ENCODE measurements at places on chromosomes 6 and 20.

DNA sequence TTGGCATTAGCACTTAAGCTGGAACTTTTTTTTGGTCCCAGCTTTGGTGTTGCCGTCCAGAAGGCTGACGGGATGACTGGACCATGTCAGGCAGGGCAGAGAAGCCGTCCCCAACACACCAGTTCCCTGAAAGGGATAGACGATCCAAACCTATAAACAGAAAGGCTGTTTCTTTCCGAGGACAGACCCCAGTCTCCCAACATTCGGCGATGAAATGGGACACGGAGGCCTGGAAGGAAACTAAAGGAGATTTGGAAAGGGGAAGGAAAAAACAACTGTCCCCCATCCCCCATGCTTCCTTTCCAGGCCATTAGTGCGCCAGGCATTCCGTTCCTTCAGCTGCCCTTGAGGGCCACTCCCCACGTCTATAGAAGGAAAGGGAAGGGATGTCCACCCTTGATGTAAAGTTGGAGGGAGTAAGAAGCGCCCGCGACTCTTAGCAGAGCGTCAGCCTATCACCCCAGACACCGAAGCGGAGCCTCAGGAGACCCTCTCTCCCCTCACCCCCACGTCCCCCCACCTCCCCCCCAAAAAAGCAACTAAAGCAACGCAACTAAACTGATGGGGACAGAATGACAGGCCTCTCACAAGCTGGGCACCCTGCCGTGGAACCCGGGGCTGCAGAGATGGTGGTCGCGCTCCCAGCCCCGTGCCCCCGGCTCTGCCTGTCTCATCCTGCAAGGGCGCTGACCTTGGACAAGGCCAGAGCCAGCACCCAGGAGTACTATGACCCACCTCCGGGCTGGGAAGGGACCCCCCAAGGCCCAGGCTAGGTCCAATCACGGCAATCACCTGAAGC, 638 bp downstream of the BLCAP start:
- no peak for DNase-seq

- DNase-seq: peak; percentile 14
These were observed 109.2 kb upstream of the ASF1A start for GRCh38 chr6:118784641-118785164.

GRCh38 chr20:29742699-29743100, 1514.8 kb upstream of the DEFB115 start:
- DNase-seq: no peak

- DNase-seq: no peak
These were observed 11.9 kb upstream of the ME1 start for GRCh38 chr6:83442752-83443151.

- no peak for DNase-seq
These were observed 198.9 kb downstream of the CLIC5 start for GRCh38 chr6:45816674-45817297.

DNA sequence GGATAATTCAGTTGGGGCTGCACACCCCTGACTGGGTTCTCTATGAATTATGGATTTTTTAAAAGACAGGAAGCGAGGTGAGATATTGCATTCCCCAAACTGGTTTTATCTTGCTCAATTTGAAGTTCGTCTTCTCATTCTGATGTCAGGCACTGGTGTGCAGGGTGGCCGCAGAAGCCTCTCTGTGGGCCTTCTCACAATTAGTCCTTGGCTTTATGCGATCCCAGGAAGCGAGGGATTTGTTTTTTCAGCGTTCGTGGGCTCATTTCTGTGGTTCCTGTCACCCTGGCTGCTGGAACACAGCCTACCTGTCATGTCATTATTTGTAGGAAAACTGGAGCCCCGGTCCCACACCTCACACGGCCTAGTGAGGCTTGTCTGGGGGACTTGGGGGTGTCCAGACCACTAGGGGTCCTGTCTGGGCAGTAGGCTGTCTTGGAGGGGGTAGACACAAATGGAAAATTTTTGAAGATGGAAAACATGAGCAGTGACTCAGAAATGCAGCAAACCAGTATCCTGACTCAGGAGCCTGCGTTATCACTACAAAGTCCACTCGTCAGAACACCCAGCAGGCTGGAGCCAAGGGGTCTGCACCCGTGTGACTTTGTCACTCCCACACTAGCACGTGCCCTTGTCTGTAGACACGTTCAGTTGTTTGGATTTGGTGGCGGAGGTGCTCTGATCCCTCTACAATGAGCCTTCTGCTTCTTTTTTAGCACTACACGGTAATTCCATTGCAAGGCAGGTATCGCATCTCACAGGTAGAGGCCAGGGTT, 42.2 kb downstream of the GNAS-AS1 start:
- DNase-seq: no peak

DNA sequence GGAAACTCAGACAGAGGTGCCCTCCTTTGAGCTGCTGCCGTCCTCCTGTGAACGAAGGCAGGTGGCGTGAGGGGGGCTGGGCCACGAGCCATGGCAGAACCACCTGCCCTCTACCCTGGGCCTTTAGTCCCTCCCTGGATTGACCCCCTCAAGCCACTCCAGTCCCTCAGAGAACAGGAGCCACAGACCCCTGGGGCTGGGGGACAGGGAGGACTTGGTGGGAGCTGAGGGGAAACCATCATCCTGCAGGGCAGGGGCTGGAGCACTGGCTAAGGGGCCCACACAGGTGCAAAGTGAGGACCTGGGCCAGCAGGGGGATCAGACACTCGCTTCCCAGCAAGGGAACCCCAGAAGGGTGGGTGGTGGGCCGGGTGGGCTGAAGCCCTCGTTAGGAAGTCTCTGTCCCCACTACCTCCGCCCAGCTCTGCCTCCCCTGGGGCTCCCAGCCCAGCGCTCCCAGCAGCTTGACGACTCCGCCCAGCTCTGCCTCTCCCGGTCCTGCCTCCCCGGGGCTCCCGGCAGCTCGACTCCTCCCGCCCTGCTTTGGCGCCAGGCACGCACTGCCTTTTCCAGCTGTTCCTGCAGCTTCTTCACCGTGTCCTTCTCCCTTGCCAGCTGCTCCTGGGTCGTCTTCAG, 44.4 kb downstream of the DSTN start:
- no peak for DNase-seq

- no peak for DNase-seq
These were observed 19.7 kb downstream of the NRSN1 start for GRCh38 chr6:24145690-24146131.

- no peak for DNase-seq
These were observed 432.5 kb downstream of the CD109 start for GRCh38 chr6:74128536-74128935.

DNA sequence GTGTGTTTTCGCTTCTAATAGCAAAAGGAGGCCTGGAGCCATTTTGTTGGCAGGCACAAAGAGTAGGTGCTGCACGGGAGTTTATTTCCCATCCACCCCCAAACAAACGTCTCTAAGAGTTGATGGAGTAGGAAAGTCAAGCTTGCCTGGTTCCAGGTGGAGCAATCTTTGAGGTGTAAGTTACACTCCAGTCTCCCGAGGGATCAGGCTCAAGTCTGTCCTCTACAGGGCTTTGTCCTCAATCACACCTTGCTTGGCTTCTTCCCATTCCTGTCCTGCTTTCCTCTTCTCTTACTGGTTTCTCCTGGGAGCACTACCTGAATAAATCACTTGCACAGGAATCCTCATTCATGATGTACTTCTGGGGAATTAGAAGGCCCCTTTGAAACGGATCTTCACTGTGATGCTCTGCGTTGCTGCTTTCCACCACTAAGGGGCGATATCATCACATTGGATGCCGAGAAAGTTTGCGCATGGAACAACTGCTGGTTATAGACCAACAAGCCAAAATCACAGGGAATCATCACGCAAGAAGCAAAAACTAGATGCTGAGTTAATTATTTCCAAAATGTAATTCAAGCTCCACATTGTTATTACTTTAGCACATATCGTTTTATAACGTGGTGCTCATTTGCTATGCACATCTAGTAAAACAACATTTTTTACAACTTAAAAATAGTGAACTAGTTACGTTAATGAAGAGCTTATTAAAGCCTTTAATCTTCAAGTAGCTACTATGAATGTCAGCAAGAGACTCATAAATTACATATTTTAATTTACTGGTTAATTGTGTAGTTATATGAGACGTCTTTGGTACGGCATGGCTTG, 156.8 kb downstream of the DNAH8 start:
- DNase-seq: peak; percentile 32

GRCh38 chr20:9021216-9021615, 47.7 kb upstream of the PLCB4 start:
- no peak for DNase-seq

DNA sequence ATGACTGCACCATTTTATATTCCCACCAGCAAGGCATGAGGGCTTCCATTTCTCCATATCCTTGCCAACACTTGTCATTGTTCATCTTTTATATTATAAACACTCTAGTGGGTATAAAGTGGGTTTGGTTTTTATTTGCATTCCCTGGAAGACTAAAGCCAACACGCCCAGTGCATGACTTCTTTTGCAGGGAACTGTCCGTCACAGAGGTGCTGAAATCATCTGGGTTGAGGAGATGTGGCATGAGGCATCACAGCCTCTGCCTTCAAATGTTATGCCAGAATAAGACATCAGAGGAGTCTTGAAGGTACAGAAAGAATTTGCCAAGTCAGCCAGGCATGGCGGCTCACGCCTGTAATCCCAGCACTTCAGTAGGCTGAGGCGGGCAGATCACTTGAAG, 29.9 kb upstream of the FAM210B start:
- no peak for DNase-seq

- no peak for DNase-seq
These were observed 66.4 kb upstream of the KCNG1 start for GRCh38 chr20:51089272-51089781.

DNA sequence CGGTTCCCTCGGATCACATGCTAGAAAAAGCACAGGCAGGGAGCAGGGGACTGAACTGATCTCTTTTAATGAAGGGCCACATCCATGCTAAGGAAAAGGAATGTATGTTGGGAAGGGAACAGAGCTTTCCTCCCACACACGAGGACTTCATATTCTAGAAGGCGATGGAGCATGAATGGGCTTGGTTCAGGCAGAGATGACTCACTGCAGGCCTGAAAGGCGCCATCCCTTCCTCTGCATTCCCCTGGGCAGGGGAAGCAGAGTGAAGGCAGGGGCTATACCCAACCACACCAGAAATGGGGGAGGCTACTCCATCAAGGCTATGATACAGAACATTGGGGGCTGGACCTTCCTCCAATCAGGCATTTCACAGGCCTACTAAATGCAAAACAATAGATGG, 30.6 kb downstream of the ELMO2 start:
- DNase-seq: no peak

DNA sequence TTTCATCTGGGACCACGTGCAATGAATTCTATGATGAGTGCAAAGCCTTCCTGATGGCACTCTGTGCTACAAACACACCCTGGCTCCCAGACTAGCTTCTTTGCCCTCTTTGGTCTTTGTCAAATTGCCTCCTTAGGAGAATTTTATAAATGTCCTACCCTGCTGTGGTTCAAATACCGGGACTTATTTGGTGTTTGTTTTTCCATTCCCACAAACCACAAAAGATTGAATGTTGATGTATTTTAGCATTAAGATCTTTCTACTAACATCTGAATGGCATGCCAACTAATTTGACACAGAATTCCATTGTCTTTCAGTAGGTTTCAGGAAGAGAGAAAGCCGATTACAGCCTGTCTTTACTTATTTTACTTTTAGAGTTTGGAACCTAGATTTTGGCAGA, 424.2 kb upstream of the SLC35B3 start:
- DNase-seq: no peak

DNA sequence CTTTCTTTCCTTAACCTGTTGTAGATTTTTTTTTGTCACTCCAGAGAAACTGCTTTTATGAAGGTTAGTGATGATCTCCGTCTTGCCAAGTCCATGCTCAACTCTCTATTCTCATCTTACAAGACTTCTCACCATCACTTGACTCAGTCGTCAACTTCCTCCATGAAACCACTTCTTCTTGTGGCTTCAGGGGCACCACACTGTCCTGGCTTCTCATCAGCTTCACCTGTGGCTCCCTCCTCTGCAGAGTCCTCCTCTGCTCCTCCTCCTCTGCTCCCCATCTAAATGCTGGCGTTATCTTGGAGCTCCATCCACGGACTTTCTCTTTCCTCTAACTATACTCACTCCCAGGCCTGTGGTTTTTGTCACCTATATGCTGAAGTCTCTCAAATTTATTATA, 187.5 kb downstream of the BACH2 start:
- no peak for DNase-seq

DNA sequence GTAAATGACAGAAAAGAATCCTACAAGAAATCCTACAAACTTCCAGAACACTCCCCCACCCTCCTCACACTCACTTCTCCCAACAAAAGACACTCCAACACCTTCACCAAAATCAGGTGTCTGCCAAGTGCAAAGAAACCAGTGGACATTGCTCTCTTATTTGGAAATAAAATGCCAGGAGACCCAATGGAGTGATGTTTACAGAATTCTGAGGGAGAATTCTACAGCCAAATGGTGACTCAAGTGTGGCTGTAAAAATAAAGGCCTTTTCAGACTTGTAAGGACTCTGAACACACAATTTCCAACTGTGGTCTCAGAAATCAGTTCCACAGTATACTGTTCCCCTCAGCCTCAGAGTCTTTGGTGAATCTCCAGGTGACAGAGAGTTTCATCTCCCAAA, 109.6 kb upstream of the CARMIL1 start:
- no peak for DNase-seq

DNA sequence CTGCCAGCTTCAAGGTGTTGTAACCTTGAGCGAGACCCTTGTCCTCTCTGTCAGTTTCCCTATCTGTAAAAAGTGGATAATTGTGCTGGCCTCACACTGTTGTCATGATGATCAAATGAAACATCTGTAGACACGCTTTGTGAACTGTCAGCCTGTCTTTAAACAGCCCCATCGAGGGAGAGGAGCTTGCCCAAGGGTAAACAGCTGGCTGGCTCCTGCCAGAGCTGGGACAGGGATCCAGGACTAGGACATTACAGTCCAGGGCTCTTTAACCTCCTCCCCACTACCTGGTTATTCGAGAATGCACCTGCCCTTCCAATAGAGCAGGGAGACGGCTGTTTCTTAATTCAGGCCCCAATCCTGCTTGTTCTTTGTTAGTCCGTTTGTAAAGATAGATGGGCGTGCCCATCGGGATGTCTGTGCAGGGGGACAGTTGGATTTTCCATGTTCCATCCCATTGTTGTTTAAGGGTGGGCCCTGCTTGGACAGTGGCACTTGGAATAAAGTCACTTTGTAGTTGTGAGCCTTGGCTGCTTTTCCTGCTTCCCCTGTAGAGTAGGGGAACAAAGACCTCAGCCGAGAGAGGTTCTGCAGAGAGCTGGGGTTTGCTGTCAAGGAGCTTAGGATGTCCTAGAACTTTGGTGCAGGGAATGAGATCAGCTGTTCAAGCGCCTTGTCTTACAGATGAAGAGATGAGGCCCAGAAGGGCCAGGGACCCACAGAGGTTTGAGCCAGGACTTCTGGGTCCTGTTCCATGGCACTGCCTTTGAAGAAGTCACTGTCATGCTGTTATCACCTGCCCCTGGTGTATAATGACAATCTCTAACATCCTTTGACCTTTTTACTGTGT, 77.9 kb upstream of the MYL9 start:
- DNase-seq: no peak

GRCh38 chr20:2093159-2093781, 8.4 kb upstream of the STK35 start:
- no peak for DNase-seq

Data from upper lobe of left lung (tissue), 6 donors.